ENCODE measurements at places on chromosomes 12 and 14.

DNA sequence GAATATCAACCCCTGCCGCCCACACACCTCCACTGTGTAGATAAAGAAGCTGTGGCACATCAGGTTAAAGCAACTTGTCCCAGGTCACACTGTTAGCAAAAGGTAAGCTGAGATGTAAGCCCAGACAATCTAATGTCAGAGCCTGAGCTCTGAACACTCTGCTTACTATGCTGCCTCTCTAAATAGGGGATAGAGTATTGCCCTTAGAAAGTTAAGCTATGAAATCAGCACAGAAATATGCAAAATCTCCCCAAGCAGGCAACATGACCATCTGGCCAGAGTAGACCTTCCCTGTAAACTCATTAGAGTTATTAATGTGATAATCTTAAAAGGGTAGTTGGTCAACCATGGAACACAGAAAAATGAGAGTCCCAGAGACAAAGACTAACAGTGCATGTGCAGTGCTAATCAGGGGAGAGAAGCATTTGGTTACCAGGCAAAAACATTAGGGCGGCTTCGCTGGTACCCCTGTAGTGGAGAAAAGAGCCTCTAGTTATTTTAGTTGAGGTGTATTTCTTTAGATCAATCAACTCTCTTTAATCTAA lies 171.0 kb downstream of the BTG1 start:
- DNase-seq: no peak

DNA sequence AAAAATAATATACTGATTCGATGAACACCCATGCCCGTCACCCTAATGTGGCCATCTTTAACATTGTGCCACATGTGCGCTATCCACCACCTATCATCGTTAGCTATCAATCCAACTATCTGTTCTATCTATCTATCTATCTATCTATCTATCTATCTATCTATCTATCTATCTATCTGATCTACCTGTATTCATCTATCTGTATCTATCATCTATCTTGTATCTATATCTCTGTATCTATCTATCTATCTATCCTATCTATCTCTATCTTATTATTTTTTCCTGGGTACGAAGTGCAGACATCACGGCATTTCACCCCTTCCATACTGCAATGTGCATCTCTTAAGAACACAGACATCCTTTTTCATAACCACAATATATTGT lies 106.7 kb downstream of the PTPN11 start:
- no peak for DNase-seq

DNA sequence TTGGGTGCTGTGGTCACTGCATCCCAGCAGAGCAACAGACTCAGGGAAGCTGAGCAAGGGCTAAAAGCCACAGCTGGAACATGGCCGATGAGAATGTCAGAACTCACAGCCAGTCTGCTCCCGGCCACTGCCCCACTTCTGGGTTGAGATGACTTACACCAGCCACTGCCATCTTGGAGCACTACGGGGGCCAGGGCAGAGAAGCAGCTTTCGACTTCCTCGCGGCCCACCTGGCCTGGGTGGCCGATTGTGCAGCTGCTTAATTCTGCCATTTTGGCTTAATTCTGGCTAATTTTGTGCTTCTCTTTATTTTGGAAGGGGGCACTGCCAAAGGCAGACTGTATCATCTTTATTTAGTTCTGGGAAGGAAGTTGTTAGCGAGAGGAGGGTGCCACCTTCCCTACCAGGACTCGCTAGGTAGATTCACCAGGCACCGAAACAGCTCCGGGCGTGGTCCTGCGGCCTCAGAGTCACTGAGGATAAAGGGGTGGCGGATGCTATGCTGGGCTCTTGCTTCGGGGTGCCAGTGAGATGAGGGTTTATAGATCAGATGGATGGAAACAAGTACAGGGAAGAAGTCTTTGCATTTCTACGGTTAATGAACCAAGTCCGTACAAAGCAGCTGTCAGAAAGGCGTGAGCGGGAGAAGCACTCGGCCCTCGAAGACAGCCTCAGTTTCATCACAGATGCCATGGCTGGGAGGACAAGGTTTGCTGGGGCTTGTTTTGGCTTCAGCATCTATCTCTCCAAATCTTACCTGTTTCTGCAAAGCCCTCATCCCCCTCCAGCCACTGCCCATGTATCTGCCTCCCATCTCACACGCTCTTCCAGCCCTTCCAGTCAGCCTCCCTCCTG lies 147.8 kb downstream of the PIWIL1 start:
- no peak for DNase-seq

GRCh38 chr12:69481133-69481532 lies 10.9 kb downstream of the FRS2 start:
- DNase-seq: no peak

- no peak for DNase-seq
These were observed 165.1 kb downstream of the SLC38A4 start for GRCh38 chr12:46660719-46661109.

DNA sequence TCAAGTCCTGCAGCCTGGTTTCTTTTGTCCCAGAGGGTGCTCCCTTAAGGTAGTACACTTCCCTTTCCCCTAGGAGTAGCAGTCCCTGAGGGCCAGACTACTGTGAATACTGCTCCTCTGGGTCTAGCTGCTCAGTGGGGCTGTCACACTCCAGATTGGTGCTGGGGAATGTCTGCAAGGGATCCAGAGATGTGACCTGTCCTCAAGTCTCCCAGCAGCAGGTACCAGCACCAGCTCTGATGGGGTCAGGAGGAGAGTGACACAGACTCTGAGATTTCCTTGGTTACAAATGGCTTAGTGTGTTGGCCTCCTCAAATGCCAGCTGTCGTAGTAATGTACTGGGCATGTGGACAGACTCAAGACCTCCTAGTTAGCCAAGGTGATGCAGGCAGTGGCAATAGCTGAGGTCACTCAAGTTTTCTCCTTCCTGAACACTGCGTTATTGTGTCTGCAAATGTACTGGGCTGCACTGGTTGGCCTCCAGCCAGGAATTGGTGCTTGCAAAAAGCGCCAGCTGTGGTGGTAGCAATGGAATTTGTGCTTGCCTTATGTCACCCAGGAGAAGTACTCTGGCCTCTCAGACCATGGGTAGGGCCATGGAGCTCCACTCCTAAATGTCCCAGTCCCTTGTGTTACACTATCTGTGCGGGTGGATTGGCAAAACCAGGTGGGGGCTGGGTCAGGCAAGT lies 36.4 kb upstream of the AEBP2 start:
- DNase-seq: no peak

GRCh38 chr14:91770185-91770584 lies 38.3 kb upstream of the CATSPERB start:
- no peak for DNase-seq

- no peak for DNase-seq
These were observed 14.8 kb upstream of the RNASE10 start for GRCh38 chr14:20490563-20490962.

GRCh38 chr14:77045238-77046162 lies 17.0 kb upstream of the IRF2BPL start:
- DNase-seq: no peak

DNA sequence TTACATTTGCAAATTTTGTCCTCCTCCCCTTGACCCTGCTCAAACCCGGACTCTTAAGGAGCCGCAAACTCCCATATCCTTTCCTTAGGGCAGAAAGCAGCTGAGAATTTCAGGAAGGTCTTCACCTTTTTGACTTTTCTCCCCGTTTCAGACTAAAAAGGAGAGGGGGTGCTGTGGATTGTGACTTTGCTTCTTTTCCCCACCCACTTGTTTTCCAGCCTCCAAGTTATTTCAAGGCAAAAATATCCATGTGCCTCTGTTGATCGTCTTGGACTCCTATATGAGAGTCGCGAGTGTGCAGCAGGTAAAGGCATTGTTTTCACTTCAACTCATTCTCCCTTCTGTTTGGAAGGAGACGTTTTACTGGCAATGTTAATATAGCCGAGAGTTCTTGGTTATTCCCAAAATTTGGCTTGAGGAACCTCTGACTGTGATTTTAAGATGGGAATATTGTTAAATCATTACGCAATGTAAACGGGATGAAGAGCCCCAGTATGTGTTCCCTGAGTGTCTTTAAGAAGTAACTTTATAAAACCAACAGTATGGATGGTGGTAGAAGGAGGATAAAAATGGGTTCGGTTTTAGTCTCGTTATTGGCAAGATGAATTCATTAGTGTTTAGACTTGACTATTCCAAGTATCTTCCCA lies 663 bp downstream of the LRRK2 start:
- DNase-seq: no peak

GRCh38 chr12:49287876-49288275 lies 7.1 kb upstream of the PRPH start:
- no peak for DNase-seq

Measured in activated CD8-positive, alpha-beta memory T cell treated with anti-CD3 and anti-CD28 coated beads for 48 hours (primary cell).